PC-3 (cell line): ENCODE measurements at places on chromosomes 7 and 10. TPM values are rescaled to one million over a fixed set of nuclear protein-coding genes. Genes with fewer than 3 reads are reported as not detected.

The FGFBP3 gene
- 0.69 and 1.2 TPM in 2 replicates for total RNA-seq

The GRID2IP gene
- not detected in 2 replicates for total RNA-seq

The NODAL gene
- not detected in 2 replicates for total RNA-seq

The CHCHD1 gene
- total RNA-seq: 199 and 238 TPM in 2 replicates

The MSMB gene
- total RNA-seq: not detected in 2 replicates

The SCRN1 gene
- total RNA-seq: 33.9 and 37.9 TPM in 2 replicates

The HKDC1 gene
- total RNA-seq: 0.44 and 1.2 TPM in 2 replicates

The FKBP6 gene
- total RNA-seq: not detected in 2 replicates

The VTI1A gene
- 18.1 and 33.1 TPM in 2 replicates for total RNA-seq

The CAMK2B gene
- 0.69 and 1.2 TPM in 2 replicates for total RNA-seq

The PRKAR1B gene
- 15.6 and 19.1 TPM in 2 replicates for total RNA-seq

The CYP2C9 gene
- total RNA-seq: not detected in 2 replicates

The CDC14C gene
- total RNA-seq: not detected in 2 replicates

The CRCP gene
- 36.4 and 41.6 TPM in 2 replicates for total RNA-seq

The CYP3A5 gene
- not detected in 2 replicates for total RNA-seq

The TUBAL3 gene
- not detected in 2 replicates for total RNA-seq

The IQUB gene
- total RNA-seq: 0.04 and 0.06 TPM in 2 replicates

The NKX2-3 gene
- total RNA-seq: 0.07 TPM in 1 of 2 replicates, not detected in the other

The SOSTDC1 gene
- 0.22 and 0.63 TPM in 2 replicates for total RNA-seq

The TEX36 gene
- not detected in 2 replicates for total RNA-seq

The LRRD1 gene
- total RNA-seq: not detected in 2 replicates

The UCN3 gene
- total RNA-seq: not detected in 2 replicates

The GPR26 gene
- total RNA-seq: not detected in 2 replicates

The PALD1 gene
- 0.46 and 0.80 TPM in 2 replicates for total RNA-seq
